Activated naive CD4-positive, alpha-beta T cell treated with Interleukin-2 at 50 U/mL for 16 hours (primary cell): ENCODE measurements at places on chromosomes 3 and 15.

GRCh38 chr3:11195721-11196332 lies 41.5 kb downstream of the HRH1 start:
- DNase-seq = no peak

DNA sequence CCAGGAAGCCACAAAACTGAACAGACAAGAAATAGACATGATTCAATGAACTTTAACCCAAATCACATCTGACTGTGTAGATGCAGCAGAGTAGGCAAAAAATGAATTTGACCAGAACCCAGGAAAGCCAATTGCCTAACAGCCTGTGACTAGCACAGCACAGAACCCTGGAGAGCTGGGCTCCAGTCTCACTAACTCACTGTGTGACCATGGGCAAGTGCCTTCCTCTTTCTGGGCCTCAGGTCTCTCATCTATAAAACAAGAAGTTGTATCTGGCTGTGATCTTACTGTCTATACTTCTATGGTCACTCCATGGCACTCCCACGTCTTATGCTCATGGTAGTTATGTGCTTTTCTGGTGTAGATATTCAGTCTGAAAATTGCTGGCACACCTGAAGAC lies 48.1 kb upstream of the USP3 start:
- no peak for DNase-seq

- DNase-seq = peak; percentile 48
Observed at GRCh38 chr3:193572426-193572908, 17.8 kb upstream of the ATP13A4 start.

- no peak for DNase-seq
Observed at GRCh38 chr3:150607267-150608065, 4.3 kb downstream of the SELENOT start.

- DNase-seq = no peak
Observed at GRCh38 chr15:34768530-34768929, 13.7 kb upstream of the GJD2 start.

- no peak for DNase-seq
Observed at GRCh38 chr15:25727867-25728600, 135.1 kb downstream of the ATP10A start.

- DNase-seq = no peak
Observed at GRCh38 chr3:171525437-171525836, 65.2 kb upstream of the TNIK start.

DNA sequence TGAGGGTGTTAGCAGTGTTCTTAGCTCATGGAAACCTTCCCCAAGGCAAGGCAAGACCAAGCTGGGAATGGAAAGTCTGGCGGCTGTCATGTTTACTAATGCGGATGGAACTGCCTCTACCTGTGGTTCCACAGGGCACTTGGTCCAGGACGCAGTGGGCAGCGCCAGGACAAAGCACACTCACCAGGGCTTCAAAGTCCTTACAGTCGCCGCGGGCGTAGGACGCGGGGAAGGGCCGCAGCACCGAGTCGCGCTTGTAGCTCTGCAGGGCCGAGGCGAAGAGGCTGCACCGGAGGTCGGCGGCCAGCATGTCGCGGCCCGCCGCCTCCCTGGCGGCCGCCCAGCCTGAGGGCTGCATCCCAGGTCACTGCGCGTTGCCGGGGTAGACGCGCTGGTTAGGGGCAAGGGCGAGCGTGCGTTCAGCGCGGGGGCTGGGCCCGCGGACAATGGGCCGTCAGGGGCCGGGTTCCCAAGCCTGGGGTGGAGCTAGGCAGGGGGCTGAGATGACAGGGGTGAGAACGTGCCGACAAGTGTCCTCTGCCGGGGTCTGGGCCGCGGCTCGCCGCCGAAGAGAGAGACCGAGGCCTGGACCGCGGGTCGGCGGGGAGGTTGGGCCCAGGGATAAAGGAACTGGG lies 497 bp downstream of the PARP16 start:
- DNase-seq = peak; percentile 27

GRCh38 chr3:105518806-105519418 lies 152.2 kb downstream of the ALCAM start:
- peak; percentile 2 for DNase-seq

DNA sequence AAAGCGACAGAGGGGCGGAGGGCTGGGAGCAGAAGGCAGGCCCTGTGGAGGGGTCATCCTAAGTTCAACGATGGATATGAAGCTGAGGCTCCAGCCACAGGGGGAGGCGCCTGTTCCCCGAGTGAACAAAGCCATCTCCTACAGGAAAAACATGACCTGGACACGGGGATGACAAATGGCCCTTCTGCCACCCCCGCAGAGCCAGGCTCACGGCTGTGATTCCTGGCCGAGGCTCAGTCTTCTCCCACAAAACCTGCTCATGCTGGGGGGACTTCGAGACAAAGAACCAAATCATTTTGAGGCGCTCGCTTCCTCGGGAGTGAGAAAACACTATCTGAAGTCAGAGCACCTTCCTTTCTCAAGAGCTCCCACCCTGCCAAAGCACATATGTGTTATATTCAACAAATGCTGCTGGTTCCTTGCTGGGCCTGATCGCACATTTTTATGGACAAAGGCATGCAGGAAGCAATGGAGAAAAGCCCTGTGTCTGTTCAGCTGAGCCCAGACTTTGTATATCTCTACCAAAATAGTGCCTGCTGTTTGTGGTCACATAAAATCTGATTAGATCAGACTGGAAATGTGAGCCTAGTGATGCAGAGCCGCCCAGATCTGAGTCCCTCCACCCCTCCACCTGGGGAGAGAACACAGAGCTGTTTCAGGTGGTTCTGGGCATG lies 5.6 kb downstream of the RBP1 start:
- no peak for DNase-seq

- DNase-seq = no peak
Observed at GRCh38 chr3:126442094-126442855, 33.4 kb downstream of the ZXDC start.

DNA sequence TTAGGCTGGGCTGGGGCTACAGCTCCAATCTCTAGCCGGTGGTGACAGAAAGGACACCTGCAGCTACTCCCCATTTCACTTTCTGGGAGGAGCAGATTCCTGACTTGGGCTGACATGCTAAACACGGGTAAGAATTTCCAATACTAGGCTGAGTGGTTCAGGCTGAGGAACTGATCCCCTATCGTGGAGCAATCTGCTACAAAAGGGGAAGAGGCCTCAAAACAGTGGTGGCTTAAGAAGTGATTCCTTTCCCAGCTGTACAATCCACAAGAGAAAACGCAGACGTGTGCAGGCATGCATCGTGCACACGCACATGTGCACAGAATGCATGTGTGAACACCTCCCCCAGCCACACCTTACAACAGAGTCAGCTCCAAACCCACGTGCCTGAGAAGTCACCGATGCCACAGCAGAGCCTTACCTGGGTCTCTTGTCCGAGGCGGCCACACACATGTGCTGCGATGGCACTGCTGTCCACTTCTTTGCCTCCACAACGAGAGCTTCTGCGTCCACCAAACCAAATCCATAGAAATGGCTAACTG lies 86.7 kb upstream of the SNRPA1 start:
- DNase-seq = no peak

- no peak for DNase-seq
Observed at GRCh38 chr3:17802950-17803349, 60.5 kb upstream of the TBC1D5 start.

- no peak for DNase-seq
Observed at GRCh38 chr3:98581474-98581873, 11.9 kb downstream of the CPOX start.

DNA sequence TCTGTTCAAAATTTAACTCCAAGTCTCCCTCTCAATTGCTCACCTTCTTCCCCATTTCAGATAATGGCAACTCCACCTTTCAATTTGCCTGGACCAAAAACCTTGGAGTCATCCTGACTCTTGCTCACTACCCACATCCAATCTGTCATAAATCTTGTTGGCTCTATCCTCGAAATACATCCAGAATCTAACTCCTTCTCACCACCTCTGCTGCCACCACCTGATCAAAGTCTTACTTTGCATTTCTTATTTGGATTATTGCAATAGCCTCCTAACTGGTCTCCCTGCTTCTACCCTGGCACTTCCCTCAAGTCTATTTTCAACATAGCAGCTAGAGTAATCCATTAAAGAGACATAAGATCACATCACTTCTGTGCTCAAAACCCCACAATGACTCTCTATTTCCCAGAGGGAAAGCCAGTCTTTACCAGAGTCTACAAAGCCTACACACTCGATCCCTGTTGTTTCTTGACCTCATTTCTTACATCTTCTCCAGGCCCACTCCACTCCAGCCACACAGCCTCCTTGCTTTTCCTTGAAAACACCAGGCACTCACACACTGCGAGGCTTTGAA lies 86.6 kb downstream of the GPR156 start:
- no peak for DNase-seq
